EH (cell line): ENCODE measurements at places on chromosomes 2 and 18.
A peak's percentile ranks its signal among the peaks of the same experiment; 100 is the strongest.

GRCh38 chr18:22387787-22388186 lies 29.9 kb downstream of the CTAGE1 start:
- DNase-seq, result no peak

DNA sequence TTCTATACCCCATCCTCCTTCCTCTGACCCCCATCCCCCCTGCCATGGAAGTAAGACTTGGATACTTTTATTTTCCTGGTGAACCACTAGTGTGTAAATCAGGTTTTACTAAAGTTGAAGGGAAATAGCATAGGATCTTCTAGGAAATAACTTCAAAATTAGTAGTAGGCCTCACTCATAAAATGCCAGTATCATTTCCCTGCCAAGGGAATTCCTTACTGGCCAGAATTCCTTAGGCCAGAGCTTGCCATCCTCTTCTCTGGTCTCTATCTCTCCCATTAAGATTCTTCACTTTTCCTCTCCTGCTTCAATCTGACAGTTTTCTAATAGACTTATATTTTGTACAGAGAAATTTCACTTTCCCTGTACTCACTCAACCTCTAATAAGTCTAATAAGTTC lies 322.8 kb upstream of the TANK start:
- peak; percentile 72 for DNase-seq

GRCh38 chr2:158113741-158114295 lies 12.1 kb downstream of the UPP2 start:
- no peak for DNase-seq

GRCh38 chr2:14422426-14422825 lies 210.1 kb upstream of the LRATD1 start:
- peak; percentile 33 for DNase-seq

DNA sequence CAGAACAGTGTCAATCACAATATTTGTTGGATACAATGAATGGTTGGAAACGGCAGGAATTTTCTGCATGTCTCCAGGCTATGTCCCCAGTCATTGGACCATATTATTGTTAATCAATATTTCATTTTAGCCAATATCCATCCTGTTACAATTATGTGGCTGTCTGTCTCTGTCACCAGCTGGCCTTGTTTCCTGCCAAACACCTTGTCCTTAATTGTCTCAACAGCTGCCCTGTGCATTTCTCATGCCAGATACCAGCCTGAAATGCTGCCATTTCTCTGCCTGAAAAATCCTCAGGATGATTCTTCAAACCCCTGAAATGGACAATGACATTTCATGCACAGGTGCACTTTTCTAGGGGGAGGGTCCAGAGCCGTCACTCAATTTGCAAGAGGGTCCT lies 170.6 kb downstream of the ALPK2 start:
- DNase-seq, result no peak

GRCh38 chr2:54750040-54750439 lies 26.6 kb downstream of the EML6 start:
- peak; percentile 41 for DNase-seq

- DNase-seq, result peak; percentile 51
Observed at GRCh38 chr2:183079139-183079775, 710 bp downstream of the DUSP19 start.

DNA sequence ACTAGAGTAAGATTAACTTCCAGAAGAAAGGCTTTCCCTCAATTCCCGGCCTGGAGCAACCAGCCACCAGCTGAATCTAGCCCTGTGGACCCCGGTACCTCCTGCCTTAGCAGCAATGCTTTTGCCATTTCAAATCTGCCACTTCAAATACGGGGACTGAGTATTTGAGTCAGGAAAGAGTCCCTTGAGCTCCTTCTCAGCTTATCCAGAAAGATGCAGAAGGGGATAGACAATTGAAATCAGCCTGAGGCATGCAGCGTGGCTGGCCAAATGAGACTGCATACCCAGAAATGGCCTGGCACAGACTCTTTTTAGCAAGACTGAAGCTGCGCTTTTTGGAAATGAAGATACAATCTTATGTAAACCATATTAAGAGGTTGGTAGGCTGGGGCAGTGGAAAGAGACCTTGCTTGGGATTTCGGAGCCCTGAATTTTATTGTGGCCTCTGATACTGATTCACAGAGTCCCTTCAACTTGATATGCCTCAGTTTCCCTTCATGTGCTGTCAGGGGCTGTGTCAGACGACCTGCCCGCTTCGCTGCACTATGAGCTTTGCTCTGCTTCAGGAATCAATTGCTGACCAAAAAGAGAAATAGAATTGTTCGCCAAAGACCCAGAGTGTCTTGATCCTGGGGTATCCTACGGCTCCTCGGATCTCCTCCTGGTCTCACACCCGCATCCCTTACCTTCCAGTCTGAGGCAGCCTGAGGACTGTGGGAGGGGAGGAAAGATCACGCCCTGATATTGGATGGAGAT lies 1.0 kb downstream of the MATN3 start:
- DNase-seq, result no peak

- peak; percentile 95 for DNase-seq
Observed at GRCh38 chr2:18311420-18312195, 248.8 kb downstream of the RDH14 start.

DNA sequence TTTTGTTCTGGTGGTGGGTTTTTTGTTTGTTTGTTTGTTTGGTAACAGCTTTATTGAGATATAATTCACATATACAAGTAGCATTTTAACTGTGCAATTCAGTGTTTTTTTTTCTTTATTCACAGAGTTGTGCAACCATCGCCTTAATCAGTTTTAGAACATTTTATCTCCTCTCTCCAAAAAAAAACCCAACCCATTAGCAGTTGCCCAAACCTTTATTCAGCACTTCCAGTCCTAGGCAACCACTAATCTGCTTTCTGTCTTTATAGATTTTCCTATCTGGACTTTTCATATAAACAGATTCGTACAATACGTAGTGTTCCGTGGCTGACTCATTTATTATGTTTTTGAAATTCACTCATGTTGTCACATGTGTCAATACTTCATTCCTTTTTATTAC lies 38.7 kb downstream of the CCDC138 start:
- no peak for DNase-seq

GRCh38 chr18:56884511-56884910 lies 233.4 kb downstream of the WDR7 start:
- no peak for DNase-seq
